ENCODE measurements at places on chromosomes 12 and 14.

DNA sequence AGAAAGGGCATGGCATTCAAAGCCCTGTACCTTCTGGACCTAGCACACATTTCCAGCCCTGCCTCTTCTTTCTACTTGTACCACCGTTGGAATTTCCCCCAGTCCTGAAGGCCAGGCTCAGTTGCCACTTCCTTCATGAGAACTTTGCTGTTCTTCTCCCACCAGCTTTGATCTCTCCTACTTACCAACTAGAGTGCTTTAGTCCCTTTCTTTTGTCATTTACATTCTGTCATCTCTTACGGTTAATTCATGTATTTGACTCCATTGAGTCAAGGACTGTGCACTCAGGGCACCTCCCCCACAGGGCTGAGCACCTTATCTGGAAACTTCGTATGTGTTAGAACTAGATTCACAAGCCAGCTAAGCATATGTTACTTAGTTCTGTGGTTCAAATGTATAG lies 26.3 kb downstream of the BICDL1 start:
- no peak for DNase-seq

DNA sequence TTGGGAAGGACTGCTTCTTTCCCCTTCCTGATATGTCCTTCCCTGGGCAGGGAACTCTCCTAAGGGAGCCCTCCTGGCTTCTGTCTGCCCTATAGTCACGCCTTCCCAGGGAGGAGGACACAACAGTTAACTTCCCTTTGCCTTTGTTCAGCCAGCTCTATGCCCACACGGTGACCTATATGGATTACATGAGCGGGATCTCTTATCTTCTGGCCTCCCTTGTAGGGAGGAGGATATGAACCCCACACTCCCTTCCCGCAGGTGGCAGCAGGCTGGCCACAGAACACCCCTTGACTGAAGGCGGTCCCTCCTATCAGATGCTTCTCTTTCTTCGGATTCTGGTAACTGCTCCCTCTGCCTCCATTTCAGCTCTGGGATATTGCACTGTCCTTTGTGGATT lies 135.6 kb upstream of the MAX start:
- DNase-seq = no peak

DNA sequence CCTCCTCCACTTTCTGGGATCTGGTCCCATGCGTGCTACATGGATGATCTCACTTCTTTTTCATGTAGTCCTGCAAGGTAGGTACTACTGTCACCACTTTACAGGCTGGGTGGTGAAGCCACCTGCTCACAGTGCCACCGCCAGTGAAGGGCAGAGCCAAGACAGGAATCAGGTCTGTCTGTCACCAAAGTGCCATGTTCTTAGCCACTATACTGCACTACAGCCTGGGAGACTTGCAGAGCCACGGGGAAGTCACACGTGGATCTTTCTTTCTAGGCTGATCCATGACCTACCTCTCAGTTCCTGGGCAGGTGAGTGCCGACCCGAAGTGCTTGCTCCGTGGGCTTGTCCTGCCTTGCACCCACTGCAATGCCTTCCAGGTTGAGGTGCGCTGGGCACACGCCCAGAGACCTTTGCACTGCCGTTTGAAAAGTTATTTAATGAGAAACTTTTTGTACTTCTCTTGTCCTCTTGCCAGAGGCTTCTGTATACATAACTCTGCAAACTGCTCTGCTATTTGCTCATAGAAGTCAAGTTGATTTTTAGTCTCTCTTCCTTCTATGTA lies 19.7 kb upstream of the CLMN start:
- no peak for DNase-seq

DNA sequence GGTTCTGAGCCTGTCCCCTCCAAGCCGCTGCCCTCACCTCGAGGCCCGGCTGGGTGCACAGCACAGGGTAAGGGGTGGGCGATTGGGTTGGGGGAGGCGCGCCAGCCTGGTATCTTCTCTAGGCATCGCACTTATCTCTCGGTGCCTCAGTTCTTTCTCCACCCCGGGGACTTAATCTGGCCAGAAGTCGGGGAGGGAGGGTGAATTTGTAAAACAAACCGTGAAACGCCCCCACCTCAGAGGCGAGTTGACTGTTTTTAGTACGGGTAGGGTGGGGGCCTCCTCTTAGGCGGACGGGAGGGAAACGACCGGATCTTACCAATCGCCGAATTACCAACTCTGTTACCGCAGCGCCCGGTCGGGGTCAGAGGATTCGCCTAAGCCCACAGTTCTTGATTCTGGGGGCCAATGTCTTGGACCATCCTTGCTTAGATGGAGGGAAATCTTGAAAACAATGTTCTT lies 1.4 kb upstream of the TBX3 start:
- no peak for DNase-seq

DNA sequence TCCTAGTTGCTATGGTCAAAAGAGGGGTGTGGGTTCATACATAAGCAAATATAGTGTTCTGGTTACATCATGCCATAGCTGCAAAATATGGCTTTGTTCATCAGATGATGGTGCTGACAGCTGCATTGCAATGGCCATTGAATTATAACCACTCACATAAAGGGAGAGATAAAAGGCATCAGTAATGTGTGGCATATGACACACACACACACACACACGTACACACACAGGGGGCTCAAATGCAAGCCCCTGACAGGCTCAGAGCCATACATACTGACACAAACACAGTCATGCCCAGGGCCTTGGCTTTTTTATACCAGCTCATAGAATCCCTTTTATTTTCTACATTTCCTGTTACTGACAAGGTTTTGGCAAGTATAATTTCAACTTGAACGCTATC lies 698.9 kb downstream of the BCL11B start:
- no peak for DNase-seq

- no peak for DNase-seq
Observed at GRCh38 chr12:47901718-47902093, 3.1 kb downstream of the VDR start.

DNA sequence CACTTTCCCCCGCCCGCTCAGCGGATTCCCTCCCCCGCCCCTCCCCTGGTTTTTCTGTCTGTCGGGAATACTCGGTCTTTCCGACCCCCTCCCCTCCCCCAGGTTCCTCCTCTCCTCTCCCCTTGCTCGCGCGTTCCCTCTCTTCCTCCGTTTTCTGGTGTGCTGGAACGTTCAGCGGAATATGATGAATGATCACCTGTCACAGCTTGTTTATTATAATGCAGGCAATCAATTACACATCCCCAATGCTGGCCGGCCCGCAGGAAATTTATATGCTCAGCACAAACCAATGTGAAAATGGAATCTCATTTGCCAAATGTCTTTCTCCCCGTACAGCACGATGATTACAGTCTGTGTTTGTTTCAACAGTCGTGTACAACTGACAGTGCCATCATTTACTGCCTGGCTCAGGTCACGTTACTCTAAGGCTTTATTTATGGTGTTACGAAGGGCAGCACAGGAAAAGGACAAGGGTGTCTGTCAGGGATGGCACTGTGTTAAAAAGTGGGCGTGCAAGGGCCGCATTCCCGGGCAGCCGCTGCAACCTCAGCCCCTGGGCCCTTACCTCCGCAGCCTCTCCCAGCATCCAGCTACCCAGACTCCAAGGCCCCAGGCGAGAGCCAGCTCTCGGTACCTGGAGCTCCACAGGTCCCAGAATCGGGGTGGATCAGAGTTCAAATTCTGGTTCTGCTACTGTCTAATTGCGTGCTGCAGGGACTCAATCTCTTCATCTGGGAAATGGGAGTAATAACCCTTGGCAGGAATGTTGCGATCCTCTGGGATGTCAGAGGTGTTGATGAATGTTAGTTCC lies 24.7 kb upstream of the MAP1LC3B2 start:
- no peak for DNase-seq

- no peak for DNase-seq
Observed at GRCh38 chr14:86541972-86542371, 1012.0 kb downstream of the FLRT2 start.

DNA sequence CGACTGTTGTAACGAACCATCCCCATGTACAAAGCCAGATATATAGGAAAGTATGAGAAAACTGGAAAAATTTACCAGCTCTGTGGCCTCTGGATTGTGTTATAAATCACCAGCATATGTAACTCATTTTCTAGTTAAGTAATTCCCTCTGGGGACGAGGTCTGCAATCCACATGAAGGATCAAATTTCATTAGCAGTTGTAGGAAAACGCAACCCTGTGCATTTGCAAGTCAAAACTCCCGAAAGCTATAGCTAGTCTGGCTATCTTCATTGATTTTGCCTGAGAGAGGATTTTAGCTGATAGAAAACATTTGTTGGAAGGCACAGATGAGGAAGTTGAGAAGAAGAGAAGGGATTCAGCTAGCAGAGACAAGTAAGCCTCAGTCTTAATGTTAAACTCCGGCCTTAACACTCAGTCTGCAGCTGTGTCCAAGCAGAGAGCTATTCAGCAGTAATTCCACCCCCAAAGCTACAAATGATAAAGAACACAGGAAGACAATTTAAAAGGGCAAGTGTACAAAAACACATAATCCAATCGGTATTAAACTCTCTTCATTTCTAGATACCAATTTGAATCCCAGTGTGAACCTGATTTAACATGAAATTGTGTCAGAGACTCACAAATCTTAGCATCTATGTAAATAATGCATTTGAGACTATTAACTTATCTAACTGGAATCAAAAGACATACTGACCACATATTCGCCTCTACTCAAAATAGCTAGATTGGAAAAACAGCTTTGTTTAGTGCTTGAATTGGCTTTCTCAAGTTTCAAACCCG lies 54.2 kb upstream of the CERS5 start:
- no peak for DNase-seq

GRCh38 chr12:38155526-38156496 lies 160.8 kb upstream of the ALG10B start:
- no peak for DNase-seq

GRCh38 chr12:112108202-112109079 lies at the start of gene NAA25:
TSS of gene NAA25 (minus strand) at chr12:112108783. CDS start at chr12:112108773, 10 bp downstream.
- peak; percentile 65 for DNase-seq

DNA sequence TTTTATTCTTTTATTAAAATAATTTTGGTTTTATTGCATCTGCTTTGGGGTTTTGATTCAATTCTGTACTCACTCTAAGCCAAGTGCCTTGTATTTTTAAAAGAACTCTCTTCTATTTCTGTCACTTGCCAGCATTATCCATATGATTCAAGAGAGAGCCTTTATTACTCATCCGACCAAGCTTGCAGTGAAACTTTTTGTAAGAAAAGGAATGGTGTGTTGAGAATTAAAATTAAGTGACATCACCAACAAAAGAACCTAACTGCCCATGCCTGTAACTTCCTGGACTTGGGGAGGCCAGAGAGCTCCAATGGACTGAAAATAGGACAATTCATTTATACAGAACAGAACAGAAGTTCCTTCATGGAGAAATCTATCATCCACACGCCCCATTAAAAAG lies 52.1 kb downstream of the GALNT4 start:
- no peak for DNase-seq

DNA sequence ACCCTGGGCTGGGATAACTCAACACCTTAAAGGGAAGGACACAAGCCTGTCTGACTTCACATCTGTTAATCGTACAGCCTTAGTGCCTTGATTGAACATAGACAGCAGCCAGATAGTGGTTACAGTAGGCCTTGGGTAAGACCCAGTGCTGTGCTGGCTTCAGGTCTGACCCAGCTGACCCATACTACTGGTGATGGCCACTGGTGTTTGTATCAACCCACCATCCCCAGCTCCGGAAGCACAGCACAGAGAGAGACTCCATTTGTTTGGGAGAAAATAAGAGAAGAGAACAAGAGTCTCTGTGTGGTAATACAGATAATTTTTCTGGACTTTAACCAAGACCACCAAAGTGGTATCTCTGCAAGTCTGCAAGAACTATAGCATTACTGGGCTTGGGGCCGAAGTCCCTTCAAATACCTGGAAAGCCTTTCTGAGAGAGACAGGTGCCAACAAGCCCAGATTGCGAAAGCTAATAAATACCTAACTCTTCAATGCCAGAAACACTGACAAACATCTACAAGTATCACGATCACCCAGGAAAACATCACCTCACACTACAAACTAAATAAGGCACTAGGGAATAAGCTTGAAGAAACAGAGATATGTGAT lies 330.1 kb upstream of the GARIN2 start:
- DNase-seq = no peak

DNA sequence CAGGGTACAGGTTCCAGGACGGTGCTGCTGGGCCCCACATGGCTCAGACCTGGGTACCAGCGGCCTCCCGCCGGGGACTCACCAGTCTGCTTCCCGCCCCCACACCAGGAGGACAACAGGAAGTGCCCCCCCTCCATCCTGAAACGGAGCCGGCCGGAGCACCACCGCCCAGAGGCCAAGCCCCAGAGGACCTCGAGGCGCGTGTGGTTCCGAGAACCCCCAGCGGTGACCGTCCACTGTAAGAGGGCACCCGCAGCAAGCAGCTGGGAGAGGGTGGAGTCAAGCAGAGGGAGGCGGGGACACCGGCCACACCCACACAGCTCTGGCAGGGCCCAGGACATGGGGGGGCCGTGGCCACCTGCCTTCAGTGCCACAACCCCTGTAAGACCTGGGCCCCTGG lies 8.1 kb downstream of the C14orf180 start:
- no peak for DNase-seq

DNA sequence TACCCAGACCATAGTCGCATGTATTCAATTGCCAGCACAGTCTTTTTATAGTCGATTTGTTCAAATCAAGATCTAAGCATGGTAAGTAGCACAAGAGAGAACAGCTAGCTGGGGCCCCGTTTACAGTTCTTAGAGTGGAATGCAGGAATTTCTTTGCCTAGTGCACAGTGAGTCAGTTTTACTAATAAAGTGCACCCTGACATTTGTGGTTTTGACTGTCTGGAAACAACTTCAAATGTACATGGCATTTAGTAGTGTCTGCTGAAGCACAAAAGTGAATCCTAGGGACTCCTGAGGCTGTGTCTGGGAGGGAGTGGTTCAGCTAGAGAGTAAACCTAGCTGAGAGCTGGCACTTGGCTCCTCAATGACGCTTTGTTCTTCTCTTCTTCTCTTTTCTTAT lies 64.9 kb downstream of the TMX1 start:
- DNase-seq = no peak

GRCh38 chr14:90060312-90060964 lies 1.4 kb upstream of the KCNK13 start:
- DNase-seq = no peak

DNA sequence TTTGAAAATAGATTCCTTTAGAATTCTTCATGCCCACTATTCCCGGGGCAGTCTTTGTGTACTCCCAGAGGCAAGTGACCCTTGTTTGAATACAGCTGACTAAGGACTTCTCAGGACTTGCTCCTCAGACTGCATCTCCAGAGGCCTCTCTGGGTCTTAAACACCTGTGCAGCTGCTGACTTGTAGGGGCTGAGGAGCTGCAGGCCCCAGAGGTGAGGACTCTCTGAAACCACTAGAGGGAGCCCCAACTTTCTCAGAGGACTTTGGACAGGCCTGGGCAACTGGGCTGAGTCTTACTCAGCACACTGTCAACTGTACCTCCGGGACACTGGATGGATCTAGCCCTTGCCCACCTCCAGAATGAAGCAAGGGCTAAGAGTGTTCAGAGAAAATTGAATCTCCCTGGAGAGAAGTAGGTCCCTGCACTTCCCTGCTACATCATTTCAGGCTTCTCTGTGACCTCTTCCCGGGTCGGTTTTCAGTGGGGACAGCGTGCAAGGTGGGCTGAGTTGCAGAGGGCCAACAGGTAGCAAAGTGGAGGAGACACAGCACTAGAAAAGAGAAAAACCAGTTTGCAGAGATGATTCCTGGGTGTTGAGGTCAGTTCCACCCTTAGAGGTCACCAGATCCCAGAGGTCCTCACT lies 164.6 kb downstream of the TMEM117 start:
- no peak for DNase-seq

GRCh38 chr14:53055003-53055402 lies 98.1 kb downstream of the DDHD1 start:
- peak; percentile 18 for DNase-seq
